CD4-positive, alpha-beta T cell treated with Interleukin-12 subunit alpha and Interleukin-12 subunit beta, for 1 hour (primary cell): ENCODE measurements at places on chromosomes 2 and 18.

- no peak for DNase-seq
Observed at GRCh38 chr2:49236316-49236715, 82.0 kb upstream of the FSHR start.

GRCh38 chr2:28687640-28688385, 63.8 kb upstream of the PPP1CB start:
- DNase-seq: no peak

- peak; percentile 15 for DNase-seq
Observed at GRCh38 chr2:168705534-168706470, 96.6 kb upstream of the NOSTRIN start.

- DNase-seq: no peak
Observed at GRCh38 chr2:63257473-63257872, 206.8 kb downstream of the OTX1 start.

DNA sequence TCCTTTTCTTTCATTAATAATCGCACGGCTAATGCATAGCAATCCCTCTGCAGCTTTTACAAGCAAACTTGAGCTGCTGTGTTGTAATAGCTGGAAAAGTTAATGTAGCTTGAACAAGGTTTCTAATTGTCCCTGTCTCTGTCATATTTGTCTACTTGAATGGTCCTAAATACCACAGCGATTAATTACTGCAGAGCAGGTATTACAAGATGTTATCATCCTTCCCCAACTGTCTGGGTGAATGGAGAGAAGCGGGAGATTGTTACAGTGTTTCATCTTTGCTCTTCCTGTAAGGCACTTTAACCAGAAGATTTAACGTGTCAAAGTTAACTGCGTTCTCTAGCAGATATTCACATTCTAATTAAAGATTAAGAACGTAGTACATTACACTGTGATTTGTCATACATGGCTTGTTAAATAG, 422.2 kb upstream of the POU3F3 start:
- no peak for DNase-seq
